Right atrium auricular region (tissue), 2 donors: ENCODE measurements at places on chromosomes 12 and 14. TPM values are rescaled to one million over a fixed set of nuclear protein-coding genes. Genes with fewer than 3 reads are reported as not detected.
A peak's percentile ranks its signal among the peaks of the same experiment; 100 is the strongest.

The GUCY2C gene
- not detected for total RNA-seq

The EFS gene
- 4.1 TPM for total RNA-seq

The CCDC184 gene
- total RNA-seq = 1.4 TPM

The TSHR gene
- total RNA-seq = not detected

The WSCD2 gene
- 0.31 TPM for total RNA-seq

The POTEM gene
- not detected for total RNA-seq

The ADCY4 gene
- total RNA-seq = 17.1 TPM

DNA sequence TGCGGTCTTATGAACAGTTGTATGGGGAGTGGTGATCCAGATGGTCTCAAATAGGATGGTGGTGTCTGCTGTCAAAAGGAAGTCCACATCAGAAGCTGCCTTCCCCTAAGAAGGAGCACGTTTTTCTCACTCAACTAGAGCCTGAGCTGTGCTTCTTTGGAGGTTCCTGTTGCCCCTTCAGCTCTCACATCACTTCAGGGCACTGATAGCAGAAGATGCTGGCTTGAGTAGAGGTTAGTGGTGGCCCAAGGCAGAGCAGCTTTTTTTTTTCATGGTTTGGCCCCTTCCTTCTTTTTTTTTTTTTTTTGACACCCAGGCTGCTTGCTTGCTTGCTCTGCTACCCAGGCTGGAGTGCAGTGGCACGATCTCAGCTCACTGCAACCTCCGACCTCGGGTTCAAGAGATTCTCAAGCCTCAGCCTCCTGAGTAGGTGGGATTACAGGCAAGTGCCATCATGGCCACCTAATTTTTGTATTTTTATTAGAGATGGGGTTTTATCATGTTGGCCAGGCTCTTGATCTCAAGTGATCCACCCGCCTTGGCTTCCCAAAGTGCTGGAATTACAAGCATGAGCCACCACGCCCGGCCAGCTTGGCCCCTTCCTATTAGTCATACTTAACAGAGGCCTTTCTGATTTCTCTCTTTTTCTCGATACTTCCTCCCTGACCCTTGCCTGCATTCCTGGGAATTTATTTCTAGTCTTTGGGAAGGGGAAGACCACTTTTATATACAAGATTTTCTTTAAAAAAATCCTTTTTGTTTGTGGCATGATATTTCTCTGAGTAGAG is 31.6 kb downstream of the KLRD1 start:
- DNase-seq = no peak

DNA sequence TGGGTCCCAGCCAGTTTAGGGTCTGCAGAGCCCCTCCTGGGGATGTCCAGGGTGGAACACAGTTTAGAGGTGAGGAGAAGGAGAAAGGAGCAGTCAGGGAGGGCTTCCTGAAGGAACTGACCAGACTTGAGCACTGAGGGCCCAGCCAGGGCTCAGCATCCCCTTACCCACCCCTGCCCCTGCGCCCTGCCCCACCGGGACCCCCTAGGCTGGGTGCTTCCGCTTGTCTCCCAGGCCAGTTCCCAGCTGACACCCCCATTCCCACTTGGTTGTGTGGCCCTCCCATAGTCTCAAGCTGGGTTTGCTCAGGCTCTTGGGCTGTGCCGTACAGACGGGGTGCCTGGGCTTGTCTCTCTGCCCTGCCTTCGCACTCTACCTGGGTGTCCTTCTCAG is 26.3 kb upstream of the KIF26A start:
- no peak for DNase-seq

GRCh38 chr14:86055512-86056075 is 525.6 kb downstream of the FLRT2 start:
- no peak for DNase-seq

GRCh38 chr12:60174941-60175340 is 579.1 kb downstream of the SLC16A7 start:
- DNase-seq = no peak

- DNase-seq = peak; percentile 85
Measured at GRCh38 chr14:90454041-90455000, 57.5 kb downstream of the CALM1 start.

GRCh38 chr14:55043528-55043927 is 7.9 kb upstream of the MAPK1IP1L start:
- DNase-seq = no peak

DNA sequence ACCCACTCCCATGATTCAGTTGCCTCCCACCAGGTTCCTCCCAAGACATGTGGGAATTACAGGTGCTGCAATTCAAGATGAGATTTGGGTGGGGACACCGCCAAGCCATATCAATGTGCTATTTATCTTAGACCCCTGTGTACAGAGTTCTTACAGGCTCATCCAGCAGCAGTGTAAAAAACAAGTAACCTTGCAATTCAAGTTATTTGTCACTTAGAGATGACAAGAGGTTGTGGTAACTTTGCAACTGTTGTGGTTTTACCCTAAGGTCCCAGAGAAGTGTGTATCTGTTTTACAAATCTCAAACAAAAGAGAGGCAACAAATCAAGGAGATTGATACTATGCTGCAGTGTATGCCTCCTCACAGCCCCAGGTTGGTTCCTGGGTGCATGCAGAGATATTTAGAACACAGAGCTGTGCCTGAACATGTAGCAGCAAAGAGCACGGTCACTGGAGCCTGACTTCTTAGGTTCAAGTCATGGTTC is 11.5 kb upstream of the HELB start:
- no peak for DNase-seq

DNA sequence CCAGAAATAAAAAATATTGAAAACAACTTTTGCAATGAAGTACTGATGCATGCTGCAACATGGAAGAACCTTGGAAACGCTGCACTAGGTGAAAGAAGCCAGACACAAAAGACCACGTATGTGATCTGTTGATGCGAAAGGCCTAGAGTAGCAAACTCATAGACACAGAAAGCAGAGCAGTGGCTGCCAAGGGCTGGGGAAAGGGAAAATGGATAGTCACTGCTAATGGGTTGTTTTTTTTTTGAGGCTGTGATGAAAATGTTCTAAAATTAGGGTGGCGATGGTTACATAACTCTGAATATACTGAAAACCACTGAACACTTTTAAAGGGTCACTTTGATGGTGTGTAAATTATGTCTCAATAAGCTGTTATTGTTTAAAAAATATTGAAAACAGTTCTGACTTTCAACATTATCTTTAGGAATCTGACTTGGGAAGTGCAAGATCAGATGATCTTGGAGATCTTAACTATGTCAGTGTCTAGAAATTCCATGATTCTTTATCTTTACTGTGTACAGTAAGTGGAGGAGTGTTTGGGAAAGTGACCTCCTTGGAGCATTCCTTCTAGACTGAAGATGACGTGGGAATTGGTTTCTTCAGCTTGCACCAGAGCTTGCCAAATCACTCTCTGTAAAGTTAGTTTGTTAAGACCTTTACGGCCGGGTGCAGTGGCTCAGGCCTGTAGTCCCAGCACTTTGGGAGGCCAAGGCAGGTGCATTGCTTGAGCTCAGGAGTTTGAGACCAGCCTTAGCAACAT is 12.4 kb downstream of the MLXIP start:
- no peak for DNase-seq

GRCh38 chr14:85054178-85054577 is 475.8 kb upstream of the FLRT2 start:
- no peak for DNase-seq

DNA sequence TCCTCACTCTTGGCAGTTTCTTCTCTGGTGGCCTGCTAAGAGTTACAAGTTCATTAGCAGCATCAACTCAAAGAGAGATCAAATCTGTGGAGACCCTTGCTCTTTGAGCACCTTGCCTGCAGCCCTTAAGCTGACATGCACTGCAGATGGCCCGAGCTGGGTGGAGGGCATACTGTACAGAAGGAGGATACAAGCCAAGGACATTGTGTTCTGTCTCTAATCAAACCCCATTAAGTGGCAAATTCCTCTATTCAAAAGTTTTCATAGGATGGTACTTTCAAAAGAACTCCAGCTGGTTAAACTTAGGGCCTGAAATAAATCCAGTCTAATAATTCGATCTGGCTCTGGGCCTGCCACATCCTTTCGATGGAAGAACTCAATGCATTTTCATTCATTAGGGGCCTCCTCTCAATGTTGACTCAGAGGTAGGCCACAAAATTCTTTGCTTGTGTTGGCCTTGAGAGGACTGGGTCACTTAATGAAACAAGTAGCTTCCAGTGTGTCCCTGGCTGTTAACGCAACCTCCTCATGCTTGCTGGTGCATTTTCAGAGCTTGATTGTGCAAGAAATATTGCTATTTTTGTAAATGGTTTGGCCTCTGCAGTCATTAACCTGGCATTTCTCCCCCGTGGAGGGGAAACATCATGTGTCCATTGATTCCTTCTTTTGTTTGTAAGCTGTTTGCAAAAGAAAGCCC is 318.2 kb downstream of the NUAK1 start:
- DNase-seq = peak; percentile 81

- DNase-seq = no peak
Measured at GRCh38 chr12:120816363-120816762, 87.8 kb downstream of the SPPL3 start.

DNA sequence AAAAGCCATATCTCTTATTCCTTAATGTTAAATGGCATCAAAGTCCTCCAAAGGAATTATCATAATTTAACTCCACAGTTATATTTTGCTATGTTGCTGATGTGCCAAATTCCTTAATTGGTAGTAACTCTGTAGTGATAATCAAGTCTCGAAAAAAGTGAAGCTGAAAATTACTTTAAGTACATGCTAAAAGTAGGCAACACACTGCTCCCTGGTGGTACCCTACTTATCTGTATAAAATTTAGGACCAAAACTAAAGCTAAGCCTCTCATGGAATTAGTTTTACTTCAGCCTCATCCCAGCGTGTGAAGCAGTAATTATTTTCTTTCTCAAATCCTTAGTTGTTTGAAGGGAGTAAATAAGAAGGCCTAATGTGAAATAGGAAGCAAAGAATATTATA is 132.8 kb downstream of the TTLL5 start:
- no peak for DNase-seq

- no peak for DNase-seq
Measured at GRCh38 chr12:549476-550082, 89.8 kb downstream of the B4GALNT3 start.

DNA sequence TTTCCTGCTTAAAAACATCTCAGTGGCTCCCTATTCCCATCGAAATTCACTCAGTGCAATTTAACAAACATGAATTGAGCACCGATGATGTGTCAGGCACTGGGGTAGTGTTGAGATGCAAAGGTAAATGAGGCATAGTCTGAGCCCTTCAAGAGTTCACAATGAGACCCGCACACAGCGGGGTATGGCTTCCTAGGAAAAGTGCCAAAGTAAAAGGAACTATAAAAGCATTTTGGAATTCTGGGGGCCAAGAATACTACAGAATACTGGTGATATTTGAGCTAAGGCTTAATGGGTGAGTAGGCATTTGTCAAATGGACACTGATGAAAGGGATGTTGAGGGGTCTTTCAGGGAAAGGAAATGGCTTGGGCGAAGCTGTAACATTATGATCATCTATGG is 315.4 kb downstream of the DPF3 start:
- no peak for DNase-seq

DNA sequence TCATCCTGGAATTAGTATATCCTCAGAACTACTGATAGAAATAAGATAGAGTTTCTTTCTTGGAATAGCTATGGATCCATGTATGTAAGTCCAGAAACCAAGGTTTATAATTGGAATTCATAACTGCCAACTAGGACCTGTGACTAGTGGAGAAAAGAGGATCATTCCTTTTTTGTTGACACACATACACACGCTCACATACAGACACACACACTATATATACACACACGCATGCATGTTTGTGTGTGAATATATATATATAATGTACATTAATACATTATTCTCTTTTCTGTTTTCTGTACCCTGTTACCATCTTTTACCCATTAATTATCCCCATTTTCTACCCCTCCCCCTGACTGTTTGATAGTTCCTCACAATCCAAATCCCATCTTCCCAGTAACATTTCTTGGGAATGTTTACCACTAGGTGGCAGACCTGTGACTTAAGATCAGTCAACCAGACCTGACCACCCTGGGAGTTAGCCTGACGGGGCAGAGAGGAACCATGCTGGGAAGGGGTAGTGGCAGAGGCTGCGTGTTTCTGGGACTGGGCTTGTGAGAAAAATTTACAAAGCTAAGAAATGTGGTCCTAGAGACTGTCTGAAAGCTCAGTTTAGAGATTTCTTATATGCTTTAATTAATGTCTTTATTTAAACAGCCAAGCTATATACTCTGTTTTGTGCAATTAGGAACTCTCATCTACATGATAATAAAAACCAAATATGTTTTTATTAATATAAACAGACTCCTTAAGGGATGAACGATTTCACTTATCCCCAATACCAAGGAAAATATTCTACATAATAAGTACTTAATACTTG is 308.0 kb downstream of the PPFIA2 start:
- DNase-seq = no peak

DNA sequence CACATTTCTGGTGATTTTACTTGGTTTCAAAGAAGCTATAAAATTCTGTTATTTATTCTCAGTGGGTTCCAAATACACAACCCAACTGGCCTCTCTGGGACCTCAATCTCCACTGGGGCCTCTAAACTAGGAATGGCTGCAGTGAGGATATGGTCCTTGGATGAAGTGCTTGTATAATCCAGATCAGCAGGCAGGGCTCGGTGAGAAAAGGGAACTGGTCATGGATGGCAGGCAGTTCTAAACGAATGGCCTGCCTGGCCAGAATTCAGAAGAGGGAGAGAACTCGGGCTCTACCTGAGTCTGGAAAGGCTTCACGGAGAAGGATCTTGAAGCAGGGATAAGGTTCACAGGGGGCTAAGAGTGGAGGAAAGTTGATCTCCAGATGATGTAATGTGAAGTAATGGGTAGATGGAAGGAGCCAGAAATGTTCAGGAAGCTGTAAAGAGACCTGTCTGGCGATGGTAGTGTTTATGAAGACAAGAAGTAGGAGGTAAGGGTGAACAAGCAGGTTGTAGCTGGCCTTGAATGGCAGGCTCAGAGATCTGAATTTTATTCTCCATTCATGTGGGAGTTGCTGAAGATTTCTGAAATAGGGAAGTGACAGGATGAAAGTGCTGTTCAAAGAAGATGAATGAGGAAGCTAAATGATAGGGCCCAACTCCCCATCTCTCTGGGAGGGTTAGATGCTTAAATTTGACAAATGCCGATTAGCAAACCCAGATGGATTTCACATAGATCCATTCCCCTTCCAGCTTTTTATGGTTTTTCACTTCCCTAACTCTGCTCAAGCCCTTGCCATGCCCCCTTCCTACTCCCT is 31.5 kb upstream of the ANO6 start:
- DNase-seq = no peak

DNA sequence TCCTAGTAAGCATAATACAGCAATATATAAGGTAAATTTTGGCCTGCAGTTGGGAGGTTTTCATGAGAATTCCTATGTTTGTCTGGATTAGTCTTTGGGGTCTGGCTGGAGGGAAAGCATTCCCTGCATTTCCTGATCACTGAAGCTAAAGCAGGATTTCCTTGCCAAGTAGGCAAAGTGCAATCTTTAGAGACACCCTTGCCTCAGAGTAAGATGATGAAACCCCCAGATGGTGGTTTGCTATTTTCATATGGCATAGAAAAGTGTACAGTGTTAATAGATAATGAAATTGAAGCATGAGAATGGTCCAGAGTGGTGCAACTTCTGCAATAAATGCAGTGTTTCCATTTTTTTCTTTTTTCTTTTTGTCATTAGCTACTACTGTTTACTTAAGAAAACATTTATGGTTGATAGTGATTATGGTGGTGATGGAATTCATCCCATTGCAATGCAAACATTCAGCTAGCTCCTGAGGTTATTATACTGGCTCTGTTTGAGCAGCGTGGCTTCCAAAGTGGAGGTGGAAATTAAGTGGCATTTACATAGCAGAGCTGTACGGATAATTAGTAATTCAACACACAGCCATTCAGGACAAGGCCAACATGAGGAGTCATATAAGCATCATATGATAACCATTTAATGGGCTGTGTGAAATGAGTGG is 276.3 kb downstream of the DUSP6 start:
- DNase-seq = no peak
